ENCODE measurements at places on chromosomes 2 and 18.

GRCh38 chr18:13454363-13455150 lies 236.0 kb downstream of the LDLRAD4 start:
- no peak for DNase-seq

- DNase-seq, result no peak
These were observed 465.9 kb downstream of the EPHA4 start for GRCh38 chr2:221106241-221106640.

DNA sequence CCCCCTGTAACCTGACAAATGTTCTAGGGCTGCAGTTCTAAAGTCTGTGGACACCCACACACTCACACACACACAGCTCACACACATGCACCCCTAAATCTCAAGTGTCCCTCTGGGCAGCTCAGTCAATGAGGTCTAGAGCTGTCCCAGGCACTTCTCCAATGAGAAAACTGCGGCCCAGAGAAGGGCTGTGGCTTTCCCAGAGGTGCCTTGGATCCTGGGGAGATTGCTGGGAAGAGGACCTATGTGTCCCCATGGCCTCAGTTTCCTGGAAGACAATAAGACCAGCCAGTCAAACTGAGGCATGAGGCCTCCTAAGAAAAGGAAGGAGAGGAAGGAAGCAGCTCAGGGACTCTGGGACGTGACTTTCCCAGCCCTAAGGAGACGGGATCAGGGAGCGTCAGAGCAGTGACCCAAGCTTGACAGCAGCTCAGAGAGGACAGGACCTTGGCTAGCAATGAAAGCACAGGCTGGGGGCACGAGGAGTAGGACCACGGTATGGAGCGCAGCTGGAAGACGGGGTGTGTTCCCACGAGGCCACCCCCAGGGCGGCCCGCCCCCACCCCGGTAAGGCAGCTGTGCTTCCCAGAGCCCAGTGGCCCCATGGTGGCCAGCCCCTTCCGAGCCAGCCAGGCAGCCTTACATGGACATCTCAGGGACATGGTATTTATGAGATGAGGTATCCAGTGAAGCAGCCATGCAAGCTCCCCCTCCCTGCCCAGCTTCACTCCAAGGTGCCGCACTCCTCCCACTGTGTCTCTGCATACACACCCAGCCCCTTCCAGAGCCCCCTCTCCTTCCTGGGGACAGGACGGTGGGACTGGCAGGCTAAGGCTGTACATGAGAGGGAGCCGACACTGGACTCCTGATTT lies 46.0 kb downstream of the TNS1 start:
- no peak for DNase-seq

DNA sequence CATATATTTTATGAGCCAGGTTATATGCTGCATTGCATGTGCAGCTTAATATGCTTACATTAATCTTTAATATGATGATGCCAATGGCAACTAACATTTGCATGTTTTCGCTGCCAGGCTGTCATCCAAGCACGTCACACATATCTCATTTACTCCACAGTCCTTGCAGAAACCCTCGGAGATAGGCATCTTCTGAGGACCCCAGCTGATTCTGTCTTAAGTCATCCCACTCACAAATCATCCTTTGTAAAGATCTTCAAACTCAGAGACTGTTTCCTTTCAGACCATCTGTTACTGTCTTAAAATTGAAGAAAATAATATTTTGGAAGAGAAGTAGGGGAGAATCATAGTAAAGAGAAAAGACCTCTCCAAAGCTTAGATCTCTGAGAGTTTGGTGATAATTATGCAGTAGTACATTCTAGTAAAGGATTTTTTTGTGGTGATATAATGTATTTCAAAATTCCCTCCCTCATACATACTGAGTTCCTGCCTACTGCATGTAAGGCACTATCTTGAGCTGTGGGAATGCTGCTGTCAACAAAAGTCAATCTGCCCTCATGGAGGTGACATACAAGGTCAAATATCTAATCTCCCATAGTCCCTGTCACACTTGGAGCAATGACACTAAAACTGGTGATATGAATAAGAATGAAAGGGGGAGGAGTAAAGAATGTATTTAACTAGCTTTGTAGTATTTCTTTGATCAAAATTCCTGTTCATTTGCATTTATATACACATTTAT lies 11.0 kb downstream of the ITGA4 start:
- DNase-seq, result no peak

- DNase-seq, result no peak
These were observed 66.5 kb downstream of the ALPK2 start for GRCh38 chr18:58562146-58562998.

DNA sequence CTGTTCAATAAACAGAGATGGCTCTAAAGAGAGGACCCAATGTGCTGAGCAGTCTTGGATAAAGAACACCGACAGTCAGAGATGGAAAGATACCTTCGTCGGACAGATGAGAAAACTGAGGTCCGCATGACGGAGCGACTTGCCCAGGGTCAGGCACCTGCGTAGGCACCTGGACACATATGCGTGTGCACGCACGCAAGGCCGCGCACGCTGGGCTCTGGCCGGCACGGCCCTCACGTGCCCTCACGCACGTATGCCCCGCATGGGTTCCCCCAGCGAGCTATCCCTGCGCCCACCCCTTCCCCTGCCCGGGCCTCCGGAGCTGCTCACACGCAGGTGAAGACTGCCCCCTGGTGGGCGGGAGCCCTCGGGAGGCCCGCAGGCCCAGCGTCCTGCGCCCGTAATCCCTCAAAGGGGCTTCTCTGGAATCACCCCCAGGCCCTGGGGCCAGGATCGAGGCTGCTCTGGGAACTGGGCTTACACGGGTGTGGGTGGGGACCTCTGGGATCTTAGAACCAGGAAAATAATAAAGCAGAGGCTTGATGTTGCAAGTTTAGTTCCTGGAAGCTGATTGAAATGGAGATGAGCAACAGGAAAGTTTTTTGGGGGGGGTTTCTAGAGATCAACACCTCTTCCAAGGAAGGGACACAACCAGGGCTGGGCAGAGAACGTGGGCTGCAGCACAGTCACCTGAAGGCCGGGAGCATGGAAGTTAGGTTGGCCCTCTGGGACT lies 246.3 kb downstream of the TNS1 start:
- DNase-seq, result peak; percentile 92

DNA sequence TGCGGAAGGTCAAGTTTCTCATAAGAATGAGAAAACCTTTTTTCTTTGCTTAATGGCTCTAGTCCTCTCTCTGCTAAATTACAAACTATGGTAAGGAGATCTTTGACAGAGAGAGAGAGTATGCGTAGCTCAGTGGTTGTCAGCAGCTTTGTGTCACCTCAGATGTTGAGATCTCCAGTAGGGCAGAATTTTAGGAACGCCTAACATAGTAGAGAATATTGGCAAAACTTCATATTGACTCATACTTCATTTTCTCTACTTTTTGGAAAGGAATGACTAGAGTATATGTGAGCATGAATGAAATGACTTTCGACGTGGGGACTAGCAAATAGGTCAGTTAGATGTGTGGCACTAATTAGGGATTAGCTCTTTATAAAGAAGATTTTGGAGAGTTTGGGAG lies 64.0 kb downstream of the WDR7 start:
- peak; percentile 9 for DNase-seq

- no peak for DNase-seq
These were observed 211.5 kb downstream of the TMEM247 start for GRCh38 chr2:46690825-46691224.

DNA sequence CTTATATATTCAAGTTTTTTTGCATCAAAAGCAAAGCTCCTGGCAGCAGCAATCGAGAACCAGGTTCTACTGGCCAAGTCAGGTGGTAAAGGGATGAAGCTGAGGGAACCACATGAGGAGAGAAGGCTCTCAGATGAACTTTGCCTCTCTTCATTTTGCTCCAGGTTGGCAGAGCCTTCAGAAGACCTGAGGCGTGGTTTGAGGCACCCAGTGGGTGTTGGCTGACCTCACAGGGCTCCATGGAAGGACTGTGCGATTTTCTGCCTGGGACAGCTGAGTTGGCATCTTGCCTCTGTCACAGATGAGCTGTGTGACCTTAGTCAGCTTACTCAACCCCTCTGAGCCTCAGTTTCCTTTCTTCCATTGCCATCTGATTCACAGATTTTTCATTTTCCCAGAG lies 89.0 kb downstream of the INSIG2 start:
- no peak for DNase-seq

Measured in AG20443 (cell line).